CD4-positive, alpha-beta T cell treated with Interleukin-17A for 1 hour (primary cell): ENCODE measurements at places on chromosomes 16 and 17.
A peak's percentile ranks its signal among the peaks of the same experiment; 100 is the strongest.

GRCh38 chr17:57861790-57862693 lies 12.2 kb upstream of the MRPS23 start:
- no peak for DNase-seq

DNA sequence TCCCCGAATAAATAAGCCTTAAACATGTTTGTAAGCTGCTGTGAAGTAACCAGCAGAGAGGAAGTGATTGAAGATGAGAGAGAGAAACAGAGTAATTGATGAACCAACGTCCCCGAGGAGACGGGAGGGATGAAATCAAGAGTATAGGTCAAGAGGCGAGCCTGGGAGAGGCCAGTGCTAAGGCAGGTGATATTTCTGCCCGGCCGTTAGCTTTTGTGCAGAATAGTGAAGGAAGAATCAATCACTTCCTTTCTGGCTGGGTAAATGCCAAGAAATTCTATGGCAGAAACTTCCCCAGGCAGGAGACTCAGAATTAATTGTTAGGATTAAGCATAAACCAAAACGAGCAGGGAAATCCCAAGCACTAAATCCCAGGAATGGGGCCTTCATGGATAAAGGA lies 273.8 kb downstream of the CDH13 start:
- DNase-seq: no peak

GRCh38 chr17:35088356-35088880 lies 24.9 kb upstream of the RFFL start:
- DNase-seq: no peak

DNA sequence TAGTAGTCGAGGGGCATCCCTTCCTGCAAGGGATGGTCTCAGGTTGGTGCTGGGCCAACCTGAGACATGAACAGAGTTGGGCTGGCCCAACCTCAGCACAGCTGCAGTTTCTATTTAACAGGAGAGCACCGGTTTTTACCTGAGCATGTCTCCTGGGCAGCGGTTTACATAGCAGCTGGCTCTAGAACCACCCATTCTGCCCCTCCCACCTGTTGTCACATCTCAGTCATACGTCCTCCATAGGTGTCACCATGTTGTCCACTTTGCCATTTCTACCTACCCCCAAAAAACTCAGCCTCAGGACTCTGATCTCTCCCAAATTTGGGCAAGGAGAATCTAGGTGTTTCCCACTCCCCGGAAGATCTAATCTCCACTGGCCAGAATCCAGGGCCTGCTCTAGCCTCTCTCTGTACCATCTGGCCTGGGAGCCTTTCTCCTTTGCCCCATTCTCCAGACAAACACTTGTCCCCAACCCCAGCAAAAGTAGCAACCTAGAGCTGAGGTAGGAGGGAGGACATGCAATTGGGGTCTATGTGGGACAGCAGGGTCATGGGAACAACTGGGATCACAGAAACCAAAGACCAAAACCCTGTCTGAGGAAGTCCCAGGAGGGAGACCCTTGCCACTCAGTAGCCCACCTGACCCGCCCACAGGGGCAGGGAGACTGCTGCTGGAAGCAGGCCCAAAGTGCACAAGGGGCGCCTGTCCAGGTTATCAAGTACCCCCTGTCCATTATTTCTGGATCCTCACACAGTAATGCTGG lies 19.1 kb downstream of the ETV4 start:
- no peak for DNase-seq

DNA sequence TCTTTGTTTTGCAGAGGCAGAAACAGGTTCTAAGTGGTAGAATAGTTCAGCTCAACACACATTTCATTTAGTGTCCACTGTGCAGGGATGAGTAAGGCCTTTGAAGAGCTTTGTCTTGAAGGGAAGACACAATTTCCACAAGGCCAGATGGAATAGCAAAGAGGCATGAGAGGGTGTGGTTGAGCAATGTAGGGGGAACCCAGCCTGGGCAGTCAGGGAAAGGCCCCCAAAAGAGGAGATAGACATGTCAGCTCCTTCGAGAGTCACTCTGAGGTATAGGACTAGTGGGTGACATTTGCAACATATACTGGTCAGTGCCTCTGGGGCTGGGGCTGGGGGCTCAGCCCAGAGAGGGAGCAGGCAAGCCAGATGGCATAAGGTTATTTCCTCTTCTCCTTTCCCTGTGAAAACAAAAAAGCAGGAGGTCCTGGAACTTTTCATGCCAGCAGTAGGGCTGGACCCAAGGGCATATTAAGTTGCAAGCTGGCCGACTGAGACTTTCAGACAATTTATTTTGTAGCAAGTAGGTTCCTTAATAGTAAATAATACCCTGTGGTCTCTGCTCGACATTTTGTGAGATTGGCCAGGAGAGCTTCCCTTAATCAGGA lies 7.1 kb downstream of the ALKBH5 start:
- no peak for DNase-seq

DNA sequence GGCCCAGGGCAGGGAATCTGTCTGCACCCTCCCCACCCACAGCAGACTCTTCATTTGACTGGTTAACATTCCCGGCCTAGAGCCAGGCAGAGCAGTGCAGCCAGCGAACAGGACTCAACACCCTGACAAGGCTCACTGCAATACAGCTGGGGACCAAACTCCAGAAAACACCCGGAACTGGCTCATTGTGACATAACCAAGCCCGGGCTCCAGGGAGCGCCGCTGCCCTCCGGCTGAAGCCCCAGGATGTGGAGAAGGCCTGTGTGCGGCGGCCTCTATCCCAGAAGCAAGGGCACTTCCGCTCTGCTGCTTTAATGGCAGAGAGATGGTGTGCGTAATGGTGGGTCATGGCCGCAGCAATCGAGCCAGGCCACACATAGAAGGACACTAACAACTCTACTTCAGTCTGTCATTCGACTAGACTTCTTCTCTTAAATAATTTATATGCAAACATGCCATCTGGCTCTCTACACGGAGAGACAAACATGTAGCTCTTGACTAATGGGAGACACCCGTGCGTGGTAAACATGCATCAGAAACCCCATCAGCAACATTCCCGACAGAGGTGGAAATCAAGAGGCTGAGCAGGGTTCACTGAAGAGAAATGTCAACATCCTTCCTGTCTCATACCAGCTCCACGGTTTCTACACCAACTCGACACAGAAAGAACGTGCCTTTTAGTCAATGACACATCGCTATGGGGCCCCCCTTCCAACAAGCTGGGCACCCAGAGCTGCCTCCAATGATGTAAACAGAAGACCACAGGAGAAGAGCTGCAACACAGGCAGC lies 18.0 kb downstream of the KLHDC4 start:
- DNase-seq: no peak

DNA sequence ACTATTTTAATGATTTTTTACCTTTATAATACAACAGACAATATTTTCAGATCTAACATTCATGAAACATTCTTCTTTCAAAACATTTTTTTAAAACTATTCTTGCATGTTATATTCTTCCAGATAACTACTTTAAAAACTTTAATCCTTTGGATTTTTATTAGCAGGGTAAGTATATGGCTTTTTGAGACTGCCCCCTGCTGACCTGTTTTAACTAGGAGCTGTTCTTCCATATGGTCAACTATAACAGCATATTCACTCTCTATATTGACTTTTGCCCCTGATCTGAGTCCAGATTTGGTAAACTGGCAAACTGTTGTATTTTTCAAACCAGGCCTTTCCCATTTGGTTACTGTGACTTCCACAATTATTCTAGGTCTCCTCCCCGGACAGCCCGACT lies 16.5 kb downstream of the ZNF18 start:
- no peak for DNase-seq

DNA sequence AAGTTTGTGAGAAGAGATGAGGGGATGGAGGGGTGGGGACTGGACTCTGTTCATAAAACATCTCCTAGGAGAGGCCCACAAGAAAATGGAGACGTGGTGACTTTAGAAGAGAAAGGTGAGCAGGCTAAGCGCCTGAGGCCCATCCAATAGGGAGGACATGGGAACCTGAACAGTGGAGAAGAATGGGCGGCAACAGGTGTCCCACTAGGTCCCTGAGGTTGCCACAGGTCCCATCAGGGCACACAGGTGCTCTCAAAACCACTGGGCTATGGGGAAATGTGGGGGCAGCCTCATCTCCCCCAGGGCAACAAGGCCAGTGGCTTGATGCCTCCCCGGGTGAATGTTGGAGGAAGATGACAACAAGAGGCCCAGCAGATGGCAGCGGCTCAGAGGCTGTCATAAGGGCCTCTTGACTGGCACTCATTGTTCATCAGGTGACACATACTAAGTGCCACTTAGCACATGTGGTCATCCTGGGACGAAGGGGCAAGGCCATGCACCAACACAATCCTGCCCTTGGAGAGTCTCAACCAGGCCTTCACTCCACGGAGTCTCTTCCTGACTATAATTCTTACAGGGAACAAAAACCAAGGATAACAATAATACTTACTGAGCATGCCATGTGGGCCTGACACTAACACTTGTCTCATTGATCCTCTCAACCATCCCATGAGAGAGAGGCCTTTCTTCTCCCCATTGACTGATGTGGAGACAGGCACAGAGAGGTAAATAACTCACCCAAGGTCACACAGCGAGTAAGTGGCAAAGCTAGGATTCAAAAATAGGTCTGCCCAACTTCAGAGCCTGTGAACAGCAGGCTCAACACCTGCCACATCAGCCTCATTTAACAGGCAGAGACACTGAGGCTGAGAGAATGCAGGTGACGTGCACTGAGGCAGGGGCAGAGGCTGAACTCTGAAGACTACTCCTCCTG lies 38.0 kb downstream of the CUEDC1 start:
- DNase-seq: peak; percentile 36

GRCh38 chr17:49567104-49567521 lies 8.6 kb upstream of the NXPH3 start:
- no peak for DNase-seq

DNA sequence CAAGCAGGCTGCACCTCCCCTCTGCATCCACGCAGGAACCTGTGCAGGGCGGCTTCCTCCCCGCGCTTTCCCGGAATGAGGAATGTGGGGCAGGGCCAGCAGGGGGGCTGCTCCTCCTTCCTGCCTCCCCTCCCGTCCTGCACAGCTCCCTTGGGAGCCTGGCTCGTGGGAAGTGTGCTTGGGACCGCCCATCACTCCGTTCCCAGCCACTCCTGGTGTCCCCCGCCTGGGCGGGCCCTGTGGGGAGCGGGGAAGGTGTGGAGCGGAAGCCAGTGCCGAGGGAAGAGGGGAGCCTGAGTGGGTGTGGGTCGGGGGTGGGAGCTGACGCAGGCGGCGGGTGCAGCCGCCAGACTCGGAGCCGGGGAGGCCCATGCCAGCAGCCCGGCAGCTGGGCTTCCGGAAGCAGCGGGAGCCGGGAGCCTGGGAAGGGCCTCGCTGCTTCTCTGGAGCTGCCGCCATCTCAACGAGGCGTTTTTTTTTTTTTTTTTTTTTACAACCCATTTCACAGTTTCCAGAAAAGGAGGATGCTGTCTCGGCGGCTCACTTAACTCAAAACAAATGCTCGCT lies 24.1 kb downstream of the BAHCC1 start:
- DNase-seq: no peak

DNA sequence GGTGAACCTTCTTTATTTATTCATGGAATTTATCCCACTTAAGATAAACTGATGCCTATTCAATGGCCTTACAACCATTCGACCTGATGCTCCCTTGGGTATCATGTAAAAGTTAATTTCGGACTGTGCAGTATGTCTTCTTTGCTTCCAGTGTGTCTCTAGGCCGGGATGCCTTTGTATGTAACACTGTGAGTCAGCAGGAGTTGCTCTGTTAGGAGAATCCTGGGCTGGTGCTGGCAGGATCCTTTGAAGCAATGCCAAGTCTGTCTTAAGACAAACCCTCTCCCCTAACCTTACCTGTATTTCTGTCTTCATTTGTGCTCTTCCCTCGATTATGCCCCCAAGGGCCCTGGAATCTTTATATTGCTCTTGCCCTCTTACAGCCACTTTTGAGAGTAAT lies 37.9 kb upstream of the ABCA8 start:
- no peak for DNase-seq

DNA sequence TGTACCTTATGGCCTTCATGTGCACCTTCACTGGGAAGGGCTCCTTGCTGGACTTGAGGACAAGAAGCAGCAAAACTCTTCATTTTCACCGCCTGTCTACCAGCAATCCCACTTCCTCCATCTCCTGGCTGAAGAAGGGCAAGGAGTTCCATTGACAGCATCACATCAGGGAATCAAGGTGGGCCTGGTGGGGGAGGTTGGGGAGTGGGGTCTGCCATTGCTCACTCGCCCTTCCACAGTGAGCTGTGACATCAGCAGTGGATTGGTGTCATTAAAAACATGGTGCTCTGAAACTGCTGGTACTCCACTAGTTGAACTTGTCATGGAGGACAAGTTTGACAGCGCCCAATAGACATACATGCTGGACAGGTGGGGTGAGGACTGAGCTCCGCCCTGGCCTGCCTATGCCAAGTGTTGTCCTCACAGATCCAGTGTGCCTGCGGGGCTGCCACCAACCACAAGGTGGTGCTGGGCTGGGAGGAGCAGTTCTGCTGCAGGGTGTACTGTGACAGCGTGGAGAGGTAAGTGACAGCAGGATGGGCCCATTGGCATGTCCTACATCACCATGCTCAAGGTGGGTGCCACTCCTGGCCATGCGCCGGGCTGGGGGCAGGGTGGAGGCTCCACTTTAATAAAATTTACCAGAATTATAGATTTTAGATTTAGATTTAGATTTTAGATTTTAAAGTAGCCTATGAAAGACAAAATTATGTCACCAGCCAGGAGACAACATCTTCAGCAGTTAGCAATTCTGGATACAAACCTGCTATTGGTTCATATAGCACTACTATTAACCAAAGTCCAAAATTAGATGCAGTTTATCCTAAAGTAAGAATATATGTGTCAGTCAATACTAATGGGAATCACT lies 1729.1 kb downstream of the TP53TG3F start:
- no peak for DNase-seq

DNA sequence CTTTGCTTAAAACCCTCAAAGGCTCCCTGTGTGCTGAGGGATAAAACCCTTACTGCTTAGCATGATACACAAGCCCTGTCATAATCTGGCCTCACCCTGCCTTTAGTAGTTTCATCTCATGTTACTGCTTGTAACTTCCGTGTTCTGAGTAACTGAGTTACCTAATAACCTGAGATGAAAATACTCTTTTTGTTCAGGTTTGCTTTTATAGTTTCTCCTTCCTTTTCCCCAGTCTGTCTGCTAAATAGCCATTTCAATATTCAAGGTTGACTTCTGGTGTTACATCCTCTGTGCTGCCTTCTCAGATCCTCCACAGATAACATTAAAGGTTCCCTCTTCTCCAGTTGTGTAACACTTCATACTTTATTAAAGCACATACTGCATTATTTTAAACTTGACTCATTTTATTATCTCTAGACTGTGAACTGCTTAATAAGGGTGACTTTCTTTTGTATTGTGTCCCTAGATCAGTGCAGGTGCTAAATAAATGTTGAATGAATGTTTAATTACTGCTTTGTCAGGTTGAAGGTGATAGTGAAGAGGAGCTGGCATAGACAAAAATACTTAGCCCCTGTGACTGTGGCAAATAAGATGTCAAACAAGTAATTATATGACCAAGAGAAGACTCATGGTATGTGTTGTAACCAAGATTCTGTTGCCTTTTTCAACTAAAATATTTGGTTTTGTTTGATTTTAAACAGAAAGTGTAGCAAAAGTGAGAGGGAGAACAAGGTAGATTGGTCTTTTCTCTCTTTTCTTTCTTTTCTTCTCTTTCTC lies 47.8 kb downstream of the NFAT5 start:
- DNase-seq: no peak

GRCh38 chr17:35291802-35292201 lies 48.9 kb downstream of the SLFN5 start:
- DNase-seq: no peak

- no peak for DNase-seq
These were observed 22.6 kb upstream of the MGAT5B start for GRCh38 chr17:76845541-76846017.

- DNase-seq: no peak
These were observed 2.9 kb downstream of the TNS4 start for GRCh38 chr17:40498281-40499084.
